RPMI7951 (cell line): ENCODE measurements at places on chromosomes 3 and 15. TPM values are rescaled to one million over a fixed set of nuclear protein-coding genes. Genes with fewer than 3 reads are reported as not detected.

Gene TMEM207
- total RNA-seq = not detected in 2 replicates

DNA sequence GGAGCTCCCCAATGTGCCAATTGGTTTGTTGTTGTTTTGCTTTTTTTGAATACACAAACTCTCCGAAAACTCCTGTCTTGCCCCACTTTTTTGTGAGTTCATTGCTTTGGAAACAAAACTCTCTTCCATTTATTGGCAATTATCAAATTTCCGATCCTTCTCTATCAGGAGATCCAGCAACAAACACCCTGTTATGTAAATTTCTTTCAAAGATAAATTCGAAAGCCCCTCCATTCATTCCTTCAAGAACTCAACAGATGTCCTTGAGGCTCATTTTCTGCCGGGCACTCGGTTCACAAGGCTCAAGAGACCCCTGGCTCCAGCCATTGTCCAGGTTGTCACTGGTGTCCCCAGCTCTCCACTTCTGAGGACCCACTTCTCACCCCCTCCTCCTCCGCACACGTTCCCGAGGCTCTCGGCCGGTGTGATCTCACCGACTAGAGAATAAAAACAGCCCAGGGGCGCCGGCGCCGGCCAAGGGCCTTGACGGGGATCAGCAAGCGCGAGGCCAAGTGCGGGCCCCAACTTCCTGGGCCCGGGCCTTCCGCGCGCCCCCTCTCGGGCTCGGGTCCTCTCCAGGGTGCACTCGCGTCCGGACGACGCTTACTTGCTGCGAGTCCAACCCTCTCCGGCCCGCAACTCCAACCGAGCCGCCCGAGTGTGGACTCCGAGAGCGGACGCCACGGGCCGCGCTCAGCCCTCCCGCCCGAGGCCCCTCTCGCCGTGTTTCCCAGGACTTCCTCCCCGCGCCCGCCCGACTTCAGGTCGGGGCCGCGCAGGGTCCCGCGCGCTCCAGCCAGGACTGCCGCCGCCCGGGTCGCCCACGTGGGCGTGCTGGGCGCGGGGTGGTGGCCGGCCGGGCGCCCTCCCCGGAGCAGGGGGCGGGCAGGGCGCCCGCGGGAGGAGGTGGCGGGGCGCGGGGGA is 533 bp upstream of the SMAD3 start:
- no peak for DNase-seq

Gene GUCA1C
- total RNA-seq = not detected in 2 replicates

Gene RMDN3
- total RNA-seq = 13.6 and 17.0 TPM in 2 replicates

GRCh38 chr15:23787346-23788105 is 100.4 kb upstream of the NDN start:
- DNase-seq = no peak
